T47D (cell line): ENCODE measurements at places on chromosomes 3 and 15.
A peak's percentile ranks its signal among the peaks of the same experiment; 100 is the strongest.

DNA sequence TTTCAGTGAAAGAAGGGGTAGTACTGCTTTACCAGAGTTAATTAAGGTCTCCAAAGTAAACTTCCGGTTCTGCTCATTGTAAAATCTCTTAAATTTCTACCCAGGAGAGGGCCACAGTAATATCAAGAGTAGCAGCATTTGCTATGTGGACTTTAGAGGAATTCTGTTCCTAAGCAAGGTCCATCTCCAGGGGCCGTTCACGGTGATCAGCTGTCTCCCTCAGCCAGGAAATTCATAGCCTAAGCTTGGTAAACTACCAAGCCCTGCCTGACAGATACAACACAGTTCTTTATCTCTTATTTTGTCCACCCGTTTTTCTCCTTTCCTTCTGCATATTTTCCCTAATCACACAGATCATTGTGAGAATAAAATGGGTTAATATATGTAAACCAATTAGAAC, 2.3 kb downstream of the DUT start:
- DNase-seq: no peak

- no peak for DNase-seq
These were observed 234.7 kb upstream of the LYSMD4 start for GRCh38 chr15:99967841-99968371.

- no peak for DNase-seq
These were observed 187.7 kb downstream of the SATB1 start for GRCh38 chr3:18237251-18238005.

DNA sequence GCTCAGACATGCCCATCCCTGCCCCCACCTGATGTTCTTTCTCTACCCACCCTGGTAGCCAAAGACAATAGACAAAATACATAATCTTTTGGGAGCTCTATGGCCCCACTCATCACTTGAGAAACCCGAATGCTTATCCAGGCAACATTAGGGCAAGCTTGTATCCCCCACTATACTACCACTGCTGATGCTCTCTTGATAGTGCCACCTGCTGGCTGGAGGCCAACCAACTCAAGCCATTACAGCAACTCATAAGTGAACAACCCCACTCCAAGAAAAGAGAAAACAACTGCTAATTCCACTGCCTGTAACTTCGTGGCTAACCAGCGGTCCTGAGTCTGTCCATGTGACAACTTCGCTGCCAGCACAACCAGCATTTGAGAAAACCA, 342.5 kb upstream of the TGFBR2 start:
- no peak for DNase-seq

DNA sequence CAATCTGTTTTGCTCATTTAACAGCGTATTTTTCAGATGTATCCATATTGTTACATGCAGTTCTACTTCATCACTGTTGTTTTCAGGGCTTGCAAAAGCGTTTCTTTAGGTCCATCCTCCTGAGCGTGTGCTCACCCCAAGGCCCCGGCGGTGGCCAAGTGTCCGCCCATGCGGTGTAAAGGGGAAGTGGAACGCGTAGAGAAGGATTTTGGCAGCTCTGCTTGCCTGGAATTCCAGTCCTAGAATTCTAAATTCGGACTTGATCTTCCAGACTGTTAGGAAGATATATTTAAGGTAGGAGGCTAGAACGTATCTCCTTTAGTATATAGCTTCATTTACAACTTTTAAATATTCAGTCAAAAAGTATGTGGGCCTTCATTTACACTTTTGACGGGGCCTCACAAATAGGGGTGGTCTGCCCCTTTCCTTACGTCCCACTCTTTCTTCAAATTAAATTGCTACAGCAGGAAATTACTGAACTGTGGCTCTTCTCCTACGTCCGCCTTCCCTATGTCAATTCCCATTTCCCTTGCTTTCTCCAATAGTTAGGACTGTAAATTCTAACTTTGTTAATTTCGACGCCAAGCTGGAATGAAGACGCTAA, 609 bp upstream of the TBC1D23 start:
- DNase-seq: no peak

DNA sequence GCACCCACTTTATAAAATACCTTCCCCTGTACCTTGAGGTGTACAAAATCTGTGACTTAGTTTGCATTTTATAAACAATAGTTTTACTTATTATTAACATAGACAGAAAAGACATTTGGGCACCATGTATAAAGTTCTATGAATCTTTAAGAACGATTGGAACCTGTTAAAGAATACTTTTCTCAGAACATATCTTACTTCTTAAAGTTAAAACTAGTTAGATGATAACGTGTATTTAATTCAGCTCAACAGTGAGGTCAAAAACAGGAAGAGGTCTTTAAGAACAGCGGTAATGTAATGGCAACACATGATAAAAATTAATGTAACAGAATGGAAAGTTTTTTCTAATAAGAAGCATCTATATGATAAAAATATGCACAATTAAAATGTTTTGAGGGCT, 25.0 kb downstream of the CPOX start:
- no peak for DNase-seq

DNA sequence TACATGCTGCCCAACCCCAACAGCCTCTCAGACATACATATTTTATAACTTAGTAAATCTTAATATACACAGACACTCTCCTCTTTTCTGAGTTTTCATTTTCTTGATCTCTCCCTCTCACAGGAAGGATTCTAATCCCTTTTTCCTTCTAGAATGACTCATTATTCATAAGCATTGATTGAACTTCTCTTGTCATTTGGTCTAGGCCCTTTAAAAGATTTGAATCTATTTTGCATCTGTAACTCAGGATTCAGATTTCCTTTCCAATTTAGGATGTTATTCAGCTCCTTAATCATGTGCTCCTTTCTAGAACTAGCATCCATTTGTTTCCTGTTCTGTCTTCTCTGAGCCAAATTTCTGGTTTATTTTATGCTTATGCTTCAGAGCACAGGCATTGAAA, 624.5 kb upstream of the SGO1 start:
- no peak for DNase-seq

DNA sequence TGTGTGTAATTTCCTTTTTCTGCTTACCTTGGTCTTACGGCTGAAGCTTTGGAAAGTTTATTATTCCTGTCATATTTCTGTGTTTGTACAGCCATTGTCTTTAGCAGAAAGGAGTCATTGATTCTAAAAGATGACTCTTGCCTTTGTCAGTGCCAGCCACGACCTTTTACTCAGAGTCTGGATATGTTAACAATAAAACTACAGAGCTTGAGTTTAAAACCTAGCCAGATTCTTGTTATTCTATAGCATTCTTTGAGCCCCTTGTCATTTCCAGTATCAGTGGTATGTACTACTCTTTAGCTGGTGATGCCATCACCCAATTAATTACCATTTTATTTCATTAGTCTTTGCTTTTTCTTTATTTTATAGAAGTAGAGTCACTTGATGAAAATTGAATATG, 142.4 kb downstream of the TCF12 start:
- DNase-seq: no peak

DNA sequence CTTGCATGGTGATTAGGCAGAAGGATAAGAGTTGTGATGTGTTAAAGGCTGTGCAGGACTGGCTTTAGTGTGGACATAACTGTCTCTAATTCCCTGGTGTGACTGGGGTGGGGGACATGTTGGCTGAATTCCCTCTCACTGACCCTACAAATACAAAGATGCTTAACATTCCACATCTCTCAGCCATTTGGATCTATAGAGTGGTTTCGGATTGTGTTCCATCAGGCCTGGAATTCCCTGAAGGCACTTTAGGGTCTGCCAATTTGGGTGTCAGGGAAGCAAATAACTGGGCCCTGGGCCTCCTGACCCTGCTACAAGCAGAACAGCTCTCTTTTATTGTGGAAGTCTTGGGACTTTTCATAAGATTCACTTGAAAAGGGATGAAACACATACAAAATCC, 56.2 kb downstream of the ARHGEF26 start:
- no peak for DNase-seq

DNA sequence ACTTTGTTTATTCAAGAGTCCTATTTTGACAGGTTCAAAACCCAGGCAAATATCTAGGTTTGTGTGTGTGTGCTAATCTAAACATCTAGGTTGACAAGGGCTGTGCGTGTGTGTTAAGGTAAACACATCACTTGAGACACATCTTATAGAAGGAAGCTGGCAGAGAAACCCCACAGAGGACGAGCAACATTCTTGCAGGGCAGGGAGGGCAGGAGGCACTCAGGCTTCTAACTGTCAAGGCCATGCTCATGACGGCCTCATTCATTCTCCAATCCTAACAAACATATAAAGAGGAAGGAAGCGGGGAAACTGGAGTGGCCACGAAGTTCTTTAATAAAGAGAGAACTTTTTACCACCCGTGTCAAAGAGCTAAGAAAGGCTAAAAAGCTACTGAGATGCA, 43.4 kb downstream of the SLCO2A1 start:
- peak; percentile 69 for DNase-seq

DNA sequence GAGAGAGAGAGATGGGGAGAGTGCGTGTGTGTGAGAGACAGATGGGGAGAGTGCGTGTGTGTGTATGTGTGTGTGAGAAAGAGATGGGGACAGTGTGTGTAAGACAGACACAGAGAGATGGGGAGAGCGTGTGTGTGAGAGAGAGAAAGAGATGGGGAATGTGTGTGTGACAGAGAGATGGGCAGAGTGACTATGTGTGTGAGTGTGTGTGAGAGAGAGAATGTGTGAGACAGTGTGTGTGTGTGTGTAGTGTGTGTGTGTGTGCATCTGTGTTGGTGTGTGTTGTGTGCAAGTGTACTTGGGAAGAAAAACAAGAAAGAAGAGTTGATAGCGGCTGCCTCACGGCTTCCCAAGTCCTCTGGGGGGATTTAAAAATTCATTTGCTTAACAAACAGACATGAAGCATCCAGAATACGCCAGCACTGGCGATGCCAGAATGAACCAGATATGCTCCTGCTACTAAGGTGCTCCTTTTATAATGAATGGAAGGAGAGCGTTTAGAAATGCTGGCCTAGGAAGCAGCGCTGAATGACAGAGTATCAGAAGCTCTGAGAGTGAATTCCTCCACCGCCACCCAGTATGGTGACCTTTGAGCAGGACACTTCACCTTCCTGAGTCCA, 186.1 kb upstream of the TSC22D2 start:
- no peak for DNase-seq

DNA sequence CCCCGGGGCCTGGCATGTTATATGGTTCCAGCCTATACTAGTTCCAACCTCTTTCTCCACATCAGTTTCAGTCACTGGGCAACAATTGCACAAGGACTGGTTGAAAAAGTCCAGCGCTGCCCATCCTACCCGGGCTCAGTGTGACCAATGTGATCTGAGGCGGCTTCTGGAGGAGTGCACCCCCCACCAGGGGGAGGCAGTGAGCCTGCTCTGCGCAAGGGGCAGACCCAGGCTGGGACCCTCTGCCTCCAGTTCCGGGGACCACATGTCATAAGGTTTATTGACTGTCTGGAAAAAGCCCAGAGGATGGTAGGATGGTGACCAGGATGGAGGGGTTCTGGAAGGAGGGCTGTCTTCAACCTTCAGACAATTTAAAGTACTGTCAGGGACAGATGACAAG, 25.6 kb upstream of the NR2E3 start:
- no peak for DNase-seq

DNA sequence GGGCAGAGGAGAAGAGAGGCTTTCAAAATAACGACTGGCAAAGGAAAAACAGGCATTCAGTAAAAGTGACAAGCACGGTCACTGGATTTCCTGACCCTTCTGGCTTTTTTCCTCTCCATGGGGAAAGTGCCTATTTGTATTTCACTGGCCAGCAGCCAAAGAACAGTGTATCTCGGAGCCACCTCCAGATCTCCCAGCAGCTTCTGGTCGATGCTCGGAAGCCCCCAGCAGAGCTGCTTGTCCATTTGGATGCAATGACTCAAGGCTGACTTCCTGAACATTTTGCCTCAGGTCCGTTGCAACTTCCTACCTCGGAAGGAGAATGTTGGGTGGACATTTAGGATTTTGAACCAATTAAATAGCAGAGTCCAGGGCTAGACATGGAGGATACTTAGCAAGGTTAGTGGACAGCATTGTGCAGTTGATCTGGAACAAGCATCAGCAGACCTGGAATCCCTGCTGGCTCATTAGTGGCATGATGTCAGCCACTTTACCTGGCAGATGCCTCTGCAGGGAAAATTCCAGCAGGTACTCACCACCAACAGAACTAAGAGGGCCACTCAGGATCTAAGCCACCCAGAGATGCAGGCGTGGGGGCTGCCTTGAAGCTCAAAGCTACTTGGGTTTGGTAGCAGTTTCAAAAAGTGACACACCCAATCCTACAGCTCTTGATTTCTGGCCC, 1.1 kb downstream of the FAM107A start:
- no peak for DNase-seq

DNA sequence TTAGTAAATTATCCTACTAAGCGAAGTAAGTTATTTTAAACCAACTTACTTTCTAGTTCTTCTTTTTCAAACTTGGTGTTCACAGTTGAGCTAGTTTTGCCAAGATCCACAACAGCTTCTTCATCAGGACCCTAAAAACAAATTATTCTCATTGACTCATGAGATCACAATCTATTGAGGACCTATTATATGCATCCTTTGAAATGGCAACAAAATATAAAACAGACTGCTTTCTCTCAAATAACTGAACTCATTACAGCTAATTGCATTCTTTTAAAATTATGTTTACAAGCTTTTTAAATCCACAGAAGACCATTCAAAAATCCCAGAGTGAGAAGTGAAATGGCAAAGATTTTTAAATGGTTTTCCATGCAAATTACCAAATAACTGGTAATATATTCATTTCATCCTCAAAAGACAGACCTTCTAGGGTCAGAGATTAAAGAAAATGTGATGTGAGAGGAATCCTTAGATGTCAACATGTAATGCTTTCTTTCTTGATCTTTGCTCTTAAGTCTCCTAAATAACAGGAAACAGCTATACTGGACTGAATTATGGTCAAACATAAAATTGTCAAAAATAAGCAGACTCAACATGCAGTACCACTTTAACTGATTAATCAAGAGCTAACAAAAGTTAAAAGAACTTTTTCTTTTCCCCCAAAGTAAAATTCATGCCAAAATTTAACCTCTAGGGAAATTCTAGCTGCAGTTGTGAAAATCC, 31.7 kb downstream of the SLC4A7 start:
- no peak for DNase-seq

DNA sequence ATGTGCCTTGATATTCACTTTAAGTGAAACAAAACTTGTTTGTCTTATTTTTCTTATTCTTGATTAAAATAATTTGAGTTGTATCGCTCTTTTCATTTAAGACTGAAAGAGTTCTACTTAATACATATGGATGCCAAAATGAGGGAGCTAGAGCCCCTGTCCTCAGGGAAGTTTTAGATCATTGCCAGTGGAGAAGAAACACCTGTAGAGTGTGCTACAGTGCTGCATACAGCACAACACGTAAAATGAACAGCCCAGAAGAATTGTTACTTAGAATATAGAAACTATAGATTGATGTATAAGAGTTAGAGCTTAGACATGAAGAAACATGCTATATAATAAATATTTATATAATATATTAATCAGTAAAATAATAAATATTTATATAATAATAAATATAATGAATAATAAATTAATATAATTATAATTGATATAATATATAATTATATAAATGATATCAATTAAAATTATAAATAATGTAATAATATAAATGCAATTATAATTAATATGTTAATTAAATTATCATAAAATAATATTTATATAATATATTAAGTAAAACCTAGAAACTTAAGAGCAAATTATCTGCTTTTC, 1234.7 kb downstream of the ROBO2 start:
- peak; percentile 58 for DNase-seq
